Memory B cell (primary cell): ENCODE measurements at places on chromosomes 1 and 21.

- DNase-seq: no peak
These were observed 169.2 kb downstream of the LYPLAL1 start for GRCh38 chr1:219342836-219343235.

DNA sequence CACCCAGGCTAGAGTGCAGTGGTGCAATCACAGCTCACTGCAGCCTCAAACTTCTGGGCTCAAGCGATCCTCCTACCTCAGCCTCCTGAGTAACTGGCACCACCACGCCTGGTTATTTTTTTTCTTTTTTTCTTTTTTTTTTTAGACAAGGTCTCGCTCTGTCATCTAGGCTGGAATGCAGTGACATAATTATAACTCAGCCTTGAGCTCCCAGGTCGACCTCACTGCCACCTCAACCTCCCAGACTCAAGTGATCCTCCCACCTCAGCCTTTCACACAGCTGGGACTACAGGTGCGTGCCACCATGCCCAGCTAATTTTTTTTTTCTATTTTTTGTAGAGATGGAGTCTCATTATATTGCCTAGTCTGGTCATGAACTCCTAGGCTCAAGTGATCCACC lies 66.9 kb upstream of the ECE1 start:
- DNase-seq: no peak

DNA sequence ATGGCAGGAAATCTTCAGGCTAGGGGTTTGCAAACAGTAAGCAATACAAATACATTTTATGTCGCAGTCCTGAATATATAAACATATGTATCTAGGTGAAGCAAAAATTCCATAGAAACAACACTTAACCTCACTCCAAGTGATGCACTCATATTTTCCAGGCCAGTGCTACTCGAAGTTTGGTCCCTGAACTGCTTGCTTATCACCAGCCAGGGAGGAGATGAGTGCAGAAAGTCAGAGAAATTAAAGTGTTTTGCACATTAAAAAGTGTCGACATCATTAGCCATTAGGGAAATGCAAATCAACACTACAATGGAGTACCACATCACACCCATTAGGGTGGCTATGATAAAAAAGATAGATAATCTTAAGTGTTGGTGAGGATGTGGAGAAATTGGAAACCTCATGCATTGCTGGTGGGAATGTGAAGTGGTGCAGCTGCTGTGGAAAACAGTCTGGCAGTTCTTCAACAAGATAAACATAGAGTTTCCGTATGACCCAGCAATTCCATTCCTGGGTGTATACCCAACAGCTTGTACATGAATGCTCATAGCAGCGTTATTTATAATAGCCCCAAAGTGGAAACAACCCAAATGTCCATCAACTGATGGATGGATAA lies 70.5 kb upstream of the CSF1 start:
- no peak for DNase-seq

- no peak for DNase-seq
These were observed 215.2 kb downstream of the SLC45A1 start for GRCh38 chr1:8533124-8533523.

- no peak for DNase-seq
These were observed 2.6 kb downstream of the ZNF691 start for GRCh38 chr1:42848823-42849537.

GRCh38 chr21:17819877-17820229 lies 697 bp upstream of the C21orf91 start:
- DNase-seq: no peak

GRCh38 chr21:45550522-45551210 lies 8.4 kb upstream of the SLC19A1 start:
- DNase-seq: peak; percentile 42

DNA sequence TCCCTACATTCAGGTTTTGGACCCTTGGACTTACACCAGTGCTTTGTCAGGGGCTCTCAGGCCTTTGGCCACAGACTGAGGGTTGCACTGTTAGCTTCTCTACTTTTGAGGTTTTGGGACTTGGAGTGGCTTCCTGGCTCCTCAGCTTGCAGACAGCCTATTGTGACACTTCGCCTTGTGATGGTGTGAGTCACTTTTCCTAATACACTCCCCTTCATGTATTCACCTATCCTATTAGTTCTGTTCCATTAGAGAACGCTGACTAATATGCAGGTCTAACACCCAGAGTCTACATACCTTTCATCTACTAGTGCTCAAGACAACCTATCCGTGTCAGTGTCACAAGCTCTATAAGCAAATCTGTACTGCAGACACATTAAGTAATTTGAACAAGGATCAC lies 605.3 kb downstream of the KCNT2 start:
- DNase-seq: no peak

DNA sequence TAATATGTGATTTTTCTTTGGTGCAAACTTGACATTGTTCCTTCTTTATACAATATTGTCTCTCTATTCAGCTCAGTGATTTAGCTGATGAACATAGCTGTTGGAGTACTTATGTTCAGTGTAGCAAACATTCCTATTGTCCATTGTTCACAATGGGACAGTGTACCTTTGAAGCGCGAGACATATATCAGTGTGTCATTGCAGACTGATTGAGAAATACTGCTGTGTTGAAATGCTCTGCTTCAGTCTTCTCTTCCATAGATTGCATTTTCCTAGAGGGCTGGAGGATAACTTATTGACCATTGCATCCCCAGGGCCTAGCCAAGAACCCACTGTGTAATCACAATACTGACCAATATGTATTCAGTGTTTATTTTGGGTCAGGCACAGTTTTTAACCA lies 46.5 kb downstream of the HLX start:
- DNase-seq: no peak

DNA sequence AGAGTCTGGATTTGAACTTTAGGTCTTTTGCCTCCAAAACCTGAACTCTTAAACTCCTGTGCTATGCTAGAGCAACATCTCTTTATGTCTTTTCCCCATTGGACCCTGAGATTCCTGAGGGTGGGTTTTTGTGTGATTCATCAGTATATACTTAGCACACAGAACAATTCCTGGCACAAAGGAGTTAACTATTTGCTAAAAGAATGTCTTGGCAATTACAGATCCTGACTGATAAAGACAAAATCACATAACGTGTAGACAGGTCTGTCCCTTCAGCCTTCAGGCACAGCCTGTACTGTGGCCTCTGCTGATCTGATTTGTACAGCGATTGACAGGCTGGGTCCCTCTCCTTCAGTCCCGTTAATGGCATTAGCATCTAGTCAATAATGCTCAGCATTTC lies 162.4 kb upstream of the BEND5 start:
- no peak for DNase-seq

DNA sequence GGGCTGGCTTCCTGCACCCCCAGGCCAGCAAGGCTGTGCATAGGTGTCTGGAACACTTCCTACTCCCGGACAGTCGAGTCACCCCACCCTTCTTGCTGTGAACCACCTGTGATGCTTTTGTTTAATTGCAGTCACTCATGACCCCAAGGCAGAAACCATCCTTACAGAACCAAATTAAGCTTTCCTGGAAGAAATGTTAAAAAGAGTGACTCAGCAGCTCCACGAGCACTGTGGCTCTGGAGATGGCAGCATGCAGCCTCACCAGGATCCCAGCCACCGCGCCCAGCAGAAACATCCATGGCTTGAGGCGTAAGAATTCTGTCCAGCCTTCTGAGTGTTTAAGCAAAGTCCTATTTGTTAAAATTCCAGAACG lies 28.8 kb downstream of the SNAP47 start:
- no peak for DNase-seq

GRCh38 chr1:27351541-27352107 lies 9.8 kb downstream of the SYTL1 start:
- no peak for DNase-seq

GRCh38 chr1:171434717-171435346 lies 50.5 kb upstream of the PRRC2C start:
- no peak for DNase-seq

GRCh38 chr1:241765390-241765789 lies 82.6 kb upstream of the EXO1 start:
- DNase-seq: no peak

- DNase-seq: no peak
These were observed 4.8 kb upstream of the IRF6 start for GRCh38 chr1:209810783-209811182.

DNA sequence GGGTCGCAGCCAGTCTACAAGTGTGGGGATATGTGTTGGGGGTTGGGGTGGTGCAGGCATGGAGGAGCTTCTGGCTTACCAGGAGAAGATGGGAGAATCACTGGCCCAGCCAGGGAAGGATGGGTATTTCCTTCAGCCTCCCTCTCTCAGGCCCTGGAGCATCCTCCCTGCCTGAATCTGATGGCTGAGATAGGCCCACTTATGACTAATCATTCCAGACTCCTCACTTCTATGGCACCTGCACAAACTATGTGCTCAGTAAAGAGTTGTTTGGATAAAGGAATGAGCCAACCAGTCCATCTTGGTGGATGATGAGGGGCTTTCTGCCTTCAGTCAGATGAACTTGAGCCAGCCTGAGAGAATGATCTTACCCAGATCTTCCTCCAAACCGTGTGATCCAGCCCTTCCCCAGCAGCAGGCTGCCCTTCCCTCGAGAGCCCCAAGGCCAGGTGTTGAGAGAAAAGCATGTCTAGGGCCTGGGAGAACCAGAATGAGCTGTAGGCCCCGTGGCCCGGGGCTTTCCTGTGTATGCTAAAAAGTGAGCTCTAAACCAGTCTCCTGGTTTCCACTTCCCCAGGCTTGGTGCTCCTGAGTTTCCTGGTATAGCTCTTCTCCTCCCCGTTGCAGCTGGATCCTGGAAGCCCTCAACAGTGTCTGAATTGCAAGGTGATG lies 1.3 kb downstream of the GPA33 start:
- no peak for DNase-seq

DNA sequence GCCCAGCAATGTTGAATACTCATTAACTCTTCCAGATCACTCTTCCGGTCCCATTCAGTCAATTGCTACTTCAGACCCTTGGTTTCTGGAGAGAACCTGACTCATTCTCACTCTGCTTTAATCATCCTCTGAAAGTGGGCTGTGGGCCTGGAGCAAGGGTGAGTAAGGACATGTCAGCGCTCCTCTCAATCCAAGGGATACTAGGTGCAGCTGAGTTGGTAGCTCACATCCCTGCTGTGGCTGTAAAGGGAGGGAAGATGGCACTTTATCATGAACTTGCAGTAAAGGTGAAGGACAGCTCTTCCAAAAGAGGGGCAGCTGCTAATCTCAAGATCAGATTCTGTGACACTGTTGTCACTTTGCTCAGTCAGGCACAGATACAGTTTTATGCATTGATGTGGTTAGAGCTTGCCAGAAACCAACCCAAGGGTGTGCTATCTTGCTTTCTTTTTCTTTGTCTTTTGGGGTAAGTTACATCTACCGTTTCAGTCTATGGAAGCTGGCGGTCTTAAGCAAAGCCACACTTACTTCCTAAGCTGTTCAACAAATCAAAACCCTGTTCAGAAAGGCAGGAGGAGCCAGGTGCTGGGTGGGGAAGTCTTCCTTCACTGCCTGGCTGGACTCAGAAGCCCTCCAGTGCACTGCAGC lies 26.5 kb upstream of the NTPCR start:
- DNase-seq: no peak

DNA sequence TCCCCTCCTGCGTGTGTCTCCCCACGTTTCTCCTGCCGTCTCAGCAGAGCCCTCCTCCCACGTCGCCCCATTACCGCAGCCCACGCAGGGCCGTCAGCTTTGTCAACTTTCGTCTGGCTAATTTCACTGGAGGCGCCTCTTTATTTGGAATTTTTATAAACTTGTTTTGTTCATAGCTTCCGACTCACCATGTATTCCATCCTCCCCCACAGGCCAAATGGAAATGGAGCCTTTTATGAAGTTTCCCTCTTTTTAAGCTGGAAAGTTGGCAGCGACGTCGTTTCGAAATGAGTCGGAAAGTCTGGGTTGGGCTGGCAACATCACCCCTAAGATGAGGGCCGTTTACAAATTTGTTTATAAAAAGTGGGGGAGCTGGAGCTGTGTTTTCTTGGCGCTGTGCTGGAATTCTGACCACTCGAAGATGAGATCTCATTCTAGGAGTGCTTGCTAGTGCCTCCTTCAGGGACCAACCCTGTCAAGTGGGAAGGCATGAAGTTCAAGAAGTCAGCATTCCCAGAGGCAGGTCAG lies 23.7 kb upstream of the SLC45A1 start:
- DNase-seq: no peak

DNA sequence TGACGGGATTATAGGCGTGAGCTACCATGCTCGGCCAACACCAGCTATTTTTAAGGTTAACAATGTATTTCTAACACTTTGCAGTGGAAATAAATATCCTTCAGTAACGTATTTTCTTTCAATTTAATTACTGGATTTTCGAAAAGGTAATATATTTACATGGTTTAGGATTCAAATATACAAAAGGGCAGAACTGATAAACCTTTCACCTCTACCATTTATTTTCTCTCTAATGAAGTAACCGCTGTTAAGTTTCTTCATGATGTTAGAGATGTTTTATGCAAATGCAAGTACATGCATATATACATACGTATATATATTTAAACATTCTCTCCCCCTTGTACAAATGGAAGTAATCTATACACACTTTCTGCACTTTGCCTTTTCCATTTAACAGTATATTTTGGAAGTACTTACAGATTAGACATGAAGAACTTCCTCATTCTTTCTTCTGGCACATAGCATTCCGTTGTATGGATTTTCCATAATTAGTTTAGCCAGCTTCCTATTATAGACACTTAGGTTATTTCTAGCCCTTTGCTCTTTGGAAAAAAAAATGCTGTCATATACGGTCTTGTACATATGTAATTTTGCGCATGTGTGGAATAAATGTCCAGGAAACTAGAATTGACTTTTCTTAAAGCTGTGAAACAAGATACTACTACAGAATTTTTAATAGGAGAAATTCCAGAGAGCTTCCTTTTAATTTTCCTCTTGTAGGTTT lies 14.9 kb upstream of the HJV start:
- no peak for DNase-seq

- no peak for DNase-seq
These were observed 42.7 kb upstream of the SLC16A1 start for GRCh38 chr1:112998592-112999235.

- no peak for DNase-seq
These were observed 4.3 kb downstream of the SETSIP start for GRCh38 chr1:92070892-92071291.

GRCh38 chr1:20483833-20484518 lies 2.0 kb downstream of the CAMK2N1 start:
- DNase-seq: no peak

GRCh38 chr1:34019741-34020552 lies 145.1 kb downstream of the CSMD2 start:
- no peak for DNase-seq

- DNase-seq: no peak
These were observed 10.7 kb downstream of the TUT4 start for GRCh38 chr1:52542085-52542688.

- no peak for DNase-seq
These were observed 37.2 kb upstream of the HMGB4 start for GRCh38 chr1:33826711-33827110.
